Right lobe of liver (tissue), 6 donors: ENCODE measurements at places on chromosomes 5 and 9.

GRCh38 chr9:123657941-123658340 is 272.0 kb downstream of the DENND1A start:
- DNase-seq: no peak
- H3K27me3 ChIP-seq: no peaks in the 10 kb centered on the region
- H3K4me3 ChIP-seq: no peak overlapping the region
- H3K27ac ChIP-seq: no peak overlapping the region
- H3K4me1 ChIP-seq: no peaks in the 10 kb centered on the region

DNA sequence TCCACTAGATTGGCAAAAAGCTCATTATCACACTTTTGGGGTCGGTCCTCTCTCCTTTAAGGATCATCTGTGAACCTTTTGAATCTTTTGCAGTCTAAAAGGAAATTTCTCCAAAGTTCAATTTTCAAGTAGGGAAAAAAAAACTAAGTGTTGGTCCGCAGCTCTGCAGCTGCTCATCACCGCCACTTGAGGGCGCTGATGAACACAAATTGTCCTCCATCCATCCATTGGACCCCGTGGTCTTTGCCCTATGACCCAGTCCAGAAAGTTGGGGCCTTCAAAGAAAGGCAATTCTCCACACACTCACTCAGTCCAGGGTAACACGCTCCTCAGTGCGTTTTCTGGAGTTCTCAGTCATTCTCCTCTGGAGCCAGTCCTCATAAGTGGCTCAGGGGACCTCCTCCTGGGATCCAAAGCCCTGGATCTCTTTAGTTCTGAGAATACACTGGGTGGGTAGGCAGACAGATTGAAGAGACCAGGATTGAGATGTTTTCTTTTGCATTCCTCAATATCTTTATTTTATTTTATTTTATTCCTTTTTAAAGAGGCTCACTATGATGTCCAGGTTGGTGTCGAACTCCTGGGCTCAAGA is 63.6 kb upstream of the SLC28A3 start:
- H3K27me3 ChIP-seq: no peaks in the 10 kb centered on the region
- H3K4me1 ChIP-seq: no peaks in the 10 kb centered on the region
- H3K4me3 ChIP-seq: no peak overlapping the region
- no peak for DNase-seq
- no peak overlapping the region for H3K27ac ChIP-seq
- H3K36me3 ChIP-seq: no peaks in the 10 kb centered on the region

GRCh38 chr5:37724395-37725125 is 115.3 kb downstream of the GDNF start:
- H3K27ac ChIP-seq: no peak overlapping the region
- no peaks in the 10 kb centered on the region for H3K36me3 ChIP-seq
- DNase-seq: no peak
- no peak overlapping the region for H3K4me3 ChIP-seq

GRCh38 chr5:143671674-143672569 is 140.0 kb upstream of the HMHB1 start:
- H3K4me1 ChIP-seq: peaks cover 4% of the 10 kb centered on the region
- no peak for DNase-seq
- H3K27me3 ChIP-seq: no peaks in the 10 kb centered on the region
- no peaks in the 10 kb centered on the region for H3K36me3 ChIP-seq
- no peak overlapping the region for H3K4me3 ChIP-seq

- peak overlapping the region; percentile 48 for H3K4me3 ChIP-seq
- no peaks in the 10 kb centered on the region for H3K36me3 ChIP-seq
- no peaks in the 10 kb centered on the region for H3K4me1 ChIP-seq
- H3K27ac ChIP-seq: peak overlapping the region; percentile 77
These were observed 1.9 kb downstream of the VLDLR start for GRCh38 chr9:2623288-2624050.

GRCh38 chr5:62306896-62307689 is 1.1 kb downstream of the KIF2A start:
- DNase-seq: no peak
- H3K27me3 ChIP-seq: no peaks in the 10 kb centered on the region
- no peaks in the 10 kb centered on the region for H3K4me1 ChIP-seq
- peak overlapping the region; percentile 96 for H3K4me3 ChIP-seq
- no peaks in the 10 kb centered on the region for H3K36me3 ChIP-seq
- H3K27ac ChIP-seq: peak overlapping the region; percentile 86

DNA sequence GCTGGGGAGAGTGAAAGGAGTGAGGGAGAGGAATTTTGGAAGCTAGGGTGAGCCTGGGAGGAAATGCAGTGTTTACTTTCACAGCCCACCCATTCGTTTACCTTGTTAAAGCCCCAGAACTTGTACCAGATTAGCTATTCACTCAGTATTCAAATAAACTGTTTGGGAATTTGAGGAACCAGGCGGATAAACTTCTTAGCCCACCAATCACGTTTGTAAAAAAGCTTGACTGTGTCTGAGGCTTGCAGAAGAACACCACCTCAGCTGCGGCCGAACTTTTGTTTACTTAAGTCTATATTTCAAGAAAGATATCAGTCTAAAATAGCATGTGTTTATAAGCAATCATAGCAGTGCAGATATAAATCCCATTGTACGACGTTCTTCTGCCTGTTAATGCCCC is 5.2 kb upstream of the TLE1 start:
- no peak for DNase-seq
- no peaks in the 10 kb centered on the region for H3K4me1 ChIP-seq
- no peak overlapping the region for H3K4me3 ChIP-seq
- no peaks in the 10 kb centered on the region for H3K36me3 ChIP-seq
